HepG2 (cell line): ENCODE measurements at places on chromosomes 1 and 21. TPM values are rescaled to one million over a fixed set of nuclear protein-coding genes. Genes with fewer than 3 reads are reported as not detected.

KCNN3 gene
- polyA plus RNA-seq = 0.01 TPM in 1 of 2 replicates, not detected in the other

OR2L3 gene
- polyA plus RNA-seq = not detected in 2 replicates

LENEP gene
- polyA plus RNA-seq = not detected in 2 replicates

JMJD4 gene
- polyA plus RNA-seq = 10.2 and 17.3 TPM in 2 replicates

MYCL gene
- 1.7 and 2.1 TPM in 2 replicates for polyA plus RNA-seq

S100A9 gene
- 0.61 and 0.69 TPM in 2 replicates for polyA plus RNA-seq

AMY1B gene
- polyA plus RNA-seq = not detected in 2 replicates

CXADR gene
- polyA plus RNA-seq = 99.1 and 110 TPM in 2 replicates
